Activated naive CD4-positive, alpha-beta T cell (primary cell): ENCODE measurements at places on chromosomes 2 and 18.

DNA sequence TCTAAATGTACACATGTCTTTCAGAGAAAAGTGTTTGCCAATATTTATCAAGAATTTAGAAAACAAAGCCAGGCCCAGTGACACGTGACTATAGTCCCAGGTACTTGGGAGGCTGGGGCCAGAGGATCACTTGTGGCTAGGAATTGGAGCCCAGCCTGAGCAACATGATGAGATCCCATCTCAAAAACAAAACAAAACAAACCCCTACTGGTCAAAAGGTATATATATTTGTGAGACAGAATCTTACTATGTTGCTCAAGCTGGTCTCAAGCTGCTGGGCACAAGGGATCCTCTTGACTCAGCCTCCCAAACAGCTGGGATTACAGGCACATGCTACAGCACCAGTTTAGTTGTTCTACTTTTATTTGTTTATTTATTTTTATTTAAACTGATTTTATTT is 79.2 kb downstream of the ZDBF2 start:
- DNase-seq = no peak

DNA sequence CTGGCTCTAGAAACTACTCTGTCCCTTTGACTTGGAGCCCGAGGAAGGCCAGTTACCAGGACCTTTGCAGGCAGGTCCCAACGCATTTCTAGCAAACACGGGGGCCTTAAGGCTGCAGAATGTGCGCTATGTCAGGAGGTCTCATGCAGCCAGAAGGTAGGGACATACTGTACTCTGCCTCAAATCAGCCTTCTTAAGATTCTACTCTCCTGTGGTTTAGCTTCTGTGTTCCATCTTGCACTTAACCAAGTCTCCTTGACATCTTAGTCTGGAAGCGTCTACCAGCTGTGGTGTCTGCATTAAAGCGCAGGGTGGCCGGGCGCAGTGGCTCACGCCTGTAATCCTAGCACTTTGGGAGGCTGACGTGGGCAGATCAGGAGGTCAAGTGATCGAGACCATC is 65.5 kb downstream of the STEAP3 start:
- no peak for DNase-seq

GRCh38 chr18:54807303-54807702 is 21.0 kb upstream of the RAB27B start:
- DNase-seq = no peak

GRCh38 chr18:36255072-36255698 is 42.3 kb upstream of the FHOD3 start:
- DNase-seq = no peak

- no peak for DNase-seq
Observed at GRCh38 chr2:98811766-98812165, 80.8 kb upstream of the MGAT4A start.

DNA sequence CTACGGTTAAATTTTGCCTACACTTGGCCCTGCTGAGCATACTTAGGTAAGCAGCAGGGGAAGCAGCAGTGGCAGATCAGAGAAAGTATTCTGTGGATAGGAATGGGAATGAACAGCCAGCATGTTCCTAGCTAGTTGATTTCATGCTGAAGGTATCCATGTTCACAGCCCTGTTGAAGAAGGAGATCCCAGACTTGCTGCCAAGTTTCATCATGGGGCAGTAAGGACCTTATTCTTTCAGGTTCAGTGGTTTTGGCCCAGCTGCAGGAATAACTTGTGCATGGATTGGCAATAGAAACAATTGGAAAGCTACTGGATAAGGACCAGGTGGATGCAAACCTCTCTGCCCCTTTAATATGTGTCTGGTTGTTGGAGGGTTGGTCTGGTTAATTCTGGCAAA is 98.2 kb upstream of the TMEM178A start:
- no peak for DNase-seq

DNA sequence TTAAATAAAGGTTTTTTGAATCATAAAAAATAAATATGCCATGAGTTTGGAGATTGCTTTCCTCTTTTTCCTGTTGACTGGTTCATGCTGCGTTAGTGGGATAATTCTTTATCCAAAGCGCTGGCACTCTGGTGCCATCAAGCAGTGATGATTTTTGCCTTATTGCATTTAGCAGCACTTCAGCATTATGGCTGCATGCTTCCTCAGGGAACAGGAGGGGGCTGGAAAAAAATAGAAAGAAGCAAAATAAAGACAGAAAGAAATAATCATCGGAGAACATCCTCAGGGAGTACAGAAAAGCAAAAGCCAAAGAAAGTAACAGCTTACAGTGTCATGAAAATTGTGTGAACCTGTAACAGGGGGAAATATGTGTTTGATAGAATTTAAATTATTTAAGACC is 1408.2 kb upstream of the PIK3C3 start:
- no peak for DNase-seq

DNA sequence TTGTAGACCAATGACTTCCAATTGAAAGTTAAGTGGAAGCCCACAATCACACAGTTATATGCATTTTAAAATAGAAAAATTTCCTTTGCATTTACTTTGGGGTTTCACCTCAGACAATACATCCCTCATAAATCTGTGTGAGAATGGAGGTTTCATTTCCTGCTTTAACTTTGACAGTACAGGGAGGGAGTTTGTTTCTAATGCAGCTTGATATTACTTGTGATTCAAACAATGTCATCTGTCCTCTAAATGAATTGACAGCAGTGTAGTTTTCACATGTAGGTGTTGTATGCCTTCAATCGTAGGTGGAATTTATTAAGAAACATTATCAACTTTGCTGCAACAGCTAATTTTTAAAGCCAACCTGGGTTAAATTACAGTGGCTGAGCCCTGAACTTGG is 75.2 kb downstream of the TMEFF2 start:
- DNase-seq = no peak

GRCh38 chr2:204122425-204122824 is 185.9 kb downstream of the ICOS start:
- DNase-seq = no peak

- DNase-seq = no peak
Observed at GRCh38 chr18:12645254-12645653, 12.7 kb downstream of the SPIRE1 start.

DNA sequence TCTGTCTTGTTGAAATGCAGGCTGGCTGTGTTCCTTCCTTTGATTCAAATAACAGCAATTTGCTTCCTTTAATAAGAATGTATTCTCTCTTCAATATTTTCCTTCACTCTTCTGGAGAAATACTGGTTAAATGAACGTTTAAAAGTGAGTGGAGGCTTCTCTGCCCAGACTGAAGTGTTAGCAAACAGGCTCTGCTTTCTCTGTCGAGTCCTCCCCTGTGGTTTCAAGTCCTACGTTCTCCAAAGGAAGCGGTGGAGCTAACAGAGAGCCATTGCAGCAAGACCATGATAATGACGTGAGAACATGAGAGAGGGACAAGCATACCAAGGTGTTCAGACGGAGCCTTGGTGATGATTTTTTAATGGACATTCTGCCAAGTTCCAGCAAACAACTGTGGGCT is 26.2 kb upstream of the PID1 start:
- DNase-seq = no peak

GRCh38 chr18:13366962-13367892 is 148.7 kb downstream of the LDLRAD4 start:
- DNase-seq = no peak

- no peak for DNase-seq
Observed at GRCh38 chr2:14937336-14937735, 304.8 kb downstream of the LRATD1 start.

DNA sequence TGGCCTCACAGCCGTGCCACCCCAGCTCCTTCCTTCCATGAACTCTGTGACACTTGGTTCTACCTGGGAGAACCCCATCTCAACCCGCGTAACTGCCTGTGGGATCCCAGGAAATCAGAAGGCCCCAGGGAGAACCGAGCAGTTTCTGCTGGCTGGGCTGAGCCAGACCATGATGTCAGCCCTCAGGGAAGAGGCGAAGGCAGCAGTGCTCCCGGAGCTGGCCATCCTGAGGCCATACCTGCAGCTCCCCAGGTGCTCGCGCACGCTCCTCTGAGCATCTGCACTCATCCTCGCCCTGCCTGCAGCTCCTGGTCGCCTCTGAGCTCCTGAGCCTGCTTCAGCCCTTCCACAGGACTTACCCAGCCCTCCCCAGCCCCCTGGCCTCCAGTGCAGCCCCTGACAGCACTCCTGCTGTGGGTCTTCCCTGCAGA is 186.1 kb downstream of the SEPTIN10 start:
- no peak for DNase-seq

- DNase-seq = no peak
Observed at GRCh38 chr2:15630121-15630977, 38.7 kb downstream of the DDX1 start.

DNA sequence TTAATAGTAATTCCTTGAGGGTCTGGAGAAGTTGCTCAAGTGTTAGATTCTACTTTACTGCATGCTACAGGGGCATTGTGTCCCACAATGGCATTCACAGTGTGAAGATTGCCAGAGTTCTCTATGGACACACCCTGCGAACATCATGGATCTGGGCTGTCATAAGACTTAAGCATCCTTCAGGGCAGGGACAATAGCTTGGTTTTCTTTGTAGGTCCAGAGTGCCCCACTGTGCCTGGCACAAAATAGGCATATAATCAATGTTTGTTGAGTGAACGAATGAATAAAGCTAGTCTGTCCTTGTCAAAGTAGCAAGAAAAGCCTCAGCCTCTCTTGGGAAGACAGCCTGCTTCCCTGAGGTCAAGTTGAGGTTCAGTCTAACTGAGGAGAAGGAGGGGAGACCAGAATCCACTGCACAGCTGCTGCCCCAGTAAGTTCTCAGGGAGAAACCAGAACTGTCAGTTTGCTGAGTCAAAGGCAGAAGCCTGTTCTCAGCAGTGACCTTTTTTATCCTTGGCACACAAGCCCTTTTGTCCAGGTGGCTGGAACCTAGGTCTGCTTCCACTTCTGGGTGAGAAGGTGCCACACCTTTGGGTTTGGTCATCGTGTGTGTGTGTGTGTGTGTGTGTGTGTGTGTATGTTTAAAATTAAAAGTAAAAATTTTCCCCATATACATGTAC is 15.0 kb downstream of the INPP4A start:
- DNase-seq = no peak

- DNase-seq = no peak
Observed at GRCh38 chr2:24509840-24510239, 18.8 kb downstream of the NCOA1 start.

DNA sequence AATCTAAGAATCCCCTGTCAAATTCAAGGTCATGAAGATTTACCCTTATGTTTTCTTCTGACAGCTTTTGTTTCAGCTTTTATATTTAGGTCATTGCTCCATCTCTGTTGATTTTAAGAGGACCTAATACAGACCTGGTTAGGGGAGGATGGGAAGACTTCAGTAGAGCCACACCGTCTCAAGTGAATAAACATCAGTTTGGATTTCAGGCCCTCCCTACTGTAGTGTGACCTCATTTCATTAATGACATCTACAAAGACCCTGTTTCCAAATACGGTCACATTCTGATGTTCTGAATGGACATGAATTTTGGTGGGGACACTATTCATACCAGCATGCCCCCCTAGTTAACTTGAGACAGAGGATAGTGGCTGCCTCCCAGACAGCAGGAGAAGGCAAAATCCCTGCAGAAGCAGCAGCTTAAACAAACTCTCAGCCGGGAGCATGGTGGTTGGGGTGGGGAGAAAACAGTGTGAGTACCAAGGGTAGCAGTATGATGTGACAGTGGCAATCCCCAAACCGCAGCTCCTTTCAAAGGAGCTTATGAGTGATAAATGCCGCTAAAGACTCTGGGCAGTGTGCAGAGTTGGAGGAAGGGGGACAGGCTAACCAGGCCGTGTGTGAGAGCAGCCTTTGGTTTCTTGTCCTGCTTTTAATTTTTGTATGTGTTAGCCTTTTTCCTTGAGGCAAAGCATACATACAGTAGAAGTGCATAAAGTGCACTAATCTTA is 65.9 kb upstream of the TNP1 start:
- DNase-seq = no peak

- DNase-seq = no peak
Observed at GRCh38 chr2:3488061-3488531, 31.2 kb downstream of the ADI1 start.

GRCh38 chr2:198143156-198143555 is 338.8 kb downstream of the PLCL1 start:
- no peak for DNase-seq

DNA sequence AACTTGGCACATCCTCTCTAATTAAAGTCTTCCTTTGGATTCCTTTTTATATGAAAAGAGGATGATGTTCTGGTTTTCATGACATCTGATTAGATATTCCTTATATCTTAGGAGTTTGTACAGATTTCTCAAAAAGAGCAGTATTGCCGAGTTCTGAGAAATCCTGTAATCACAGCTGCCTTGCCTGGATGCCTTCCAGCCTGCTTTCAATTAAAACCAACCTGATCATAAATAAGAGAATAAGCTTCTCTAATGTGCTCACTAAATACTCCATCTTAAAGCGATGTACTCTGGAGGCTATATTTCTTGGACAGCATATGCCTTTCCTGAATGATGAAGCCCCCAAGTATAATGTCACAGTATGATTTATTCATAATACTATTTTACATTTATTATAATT is 1203.8 kb upstream of the PIK3C3 start:
- DNase-seq = no peak

GRCh38 chr2:205768341-205768740 is 86.0 kb downstream of the NRP2 start:
- no peak for DNase-seq

GRCh38 chr2:216215658-216216390 is 106.7 kb downstream of the XRCC5 start:
- DNase-seq = no peak

DNA sequence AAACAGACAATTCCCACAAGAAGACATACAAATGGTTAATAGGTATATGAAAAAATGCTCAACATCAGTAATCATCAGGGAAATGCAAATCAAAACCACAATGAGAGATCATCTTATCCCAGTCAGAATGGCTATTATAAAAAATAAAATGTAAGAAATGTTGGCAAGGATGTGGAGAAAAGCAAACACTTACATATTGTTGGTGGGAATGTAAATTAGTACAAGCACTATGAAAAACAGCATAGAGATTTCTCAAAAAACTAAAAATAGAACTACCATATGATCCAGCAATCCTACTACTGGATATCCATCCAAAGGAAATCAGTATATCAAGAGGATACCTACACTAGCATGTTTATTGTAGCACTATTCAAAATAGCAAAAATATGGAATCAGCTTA is 186.6 kb downstream of the NOL4 start:
- DNase-seq = no peak

DNA sequence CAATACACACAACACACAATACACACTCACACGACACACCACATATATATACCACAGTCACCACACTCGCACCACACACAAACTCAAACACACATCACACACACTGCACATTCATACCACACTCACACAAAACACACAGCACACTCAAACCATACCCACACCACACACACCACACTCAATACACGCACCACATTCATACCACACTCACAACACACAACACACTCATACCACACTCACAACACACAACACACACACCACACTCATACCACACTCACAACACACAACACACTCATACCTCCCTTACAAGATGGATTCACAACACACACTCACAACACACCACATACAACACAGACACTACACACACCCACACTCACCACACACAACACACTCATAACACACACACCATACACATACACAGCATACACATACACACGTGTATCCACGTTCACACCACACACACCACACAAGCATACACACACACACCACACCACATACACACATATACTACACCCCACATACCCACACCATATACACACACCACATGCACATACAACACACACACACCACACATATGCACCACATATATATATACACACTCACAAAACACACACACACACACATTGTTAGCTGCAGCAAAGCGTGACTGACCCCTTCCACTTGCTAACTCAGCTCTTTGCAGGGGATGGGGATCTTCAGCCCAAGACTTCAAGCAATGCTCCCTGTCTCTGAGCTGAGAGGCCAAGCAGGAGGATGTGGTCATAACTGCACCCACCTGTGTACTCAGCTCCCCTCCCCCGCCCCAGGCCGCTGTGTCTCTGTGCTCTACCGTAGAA is 59.0 kb downstream of the SDC1 start:
- no peak for DNase-seq
